ENCODE measurements at places on chromosomes 7 and 10.

DNA sequence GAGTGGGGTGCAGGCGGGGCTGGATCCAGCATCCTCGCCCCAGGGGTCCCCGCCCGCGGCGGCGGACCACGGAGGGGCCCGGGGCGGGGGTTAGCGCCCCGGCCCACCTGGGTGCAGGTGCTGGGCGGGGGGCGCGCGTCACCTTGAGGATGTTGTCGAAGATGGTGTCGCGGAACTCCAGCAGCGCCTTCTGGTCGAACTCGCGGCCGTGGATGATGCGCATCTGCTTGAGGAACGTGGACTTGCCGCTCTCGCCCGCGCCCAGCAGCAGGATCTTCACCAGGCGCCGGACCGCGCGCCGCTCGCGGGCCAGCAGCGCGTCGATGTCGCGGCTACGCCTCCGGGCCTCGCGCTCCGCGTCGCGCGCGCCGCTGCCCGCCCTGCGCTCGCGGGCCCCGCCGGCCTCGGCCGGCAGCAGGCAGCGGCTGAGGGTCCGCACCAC lies 376 bp downstream of the GNA12 start:
- no peak for DNase-seq

DNA sequence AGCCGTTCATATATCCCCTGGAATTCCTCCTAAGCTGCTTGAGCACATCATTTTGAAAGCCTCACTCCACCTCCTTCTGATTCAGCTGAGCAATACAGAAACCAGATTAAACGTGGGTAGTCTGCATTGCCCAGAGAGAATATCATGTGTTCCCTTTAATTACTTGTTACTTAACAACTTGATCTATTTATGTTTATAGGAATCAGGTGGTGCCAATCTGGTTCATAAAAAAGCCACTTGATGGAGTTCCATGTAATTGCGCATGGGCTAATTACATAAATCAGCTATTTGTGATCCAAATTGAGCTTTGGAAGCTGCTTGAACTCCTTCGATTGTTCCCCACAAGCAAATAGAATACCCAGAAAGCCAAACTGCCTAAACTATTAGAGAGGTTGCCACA lies 114.7 kb upstream of the ADCY1 start:
- DNase-seq, result no peak

GRCh38 chr7:39094731-39095130 lies 117.0 kb downstream of the POU6F2 start:
- no peak for DNase-seq

DNA sequence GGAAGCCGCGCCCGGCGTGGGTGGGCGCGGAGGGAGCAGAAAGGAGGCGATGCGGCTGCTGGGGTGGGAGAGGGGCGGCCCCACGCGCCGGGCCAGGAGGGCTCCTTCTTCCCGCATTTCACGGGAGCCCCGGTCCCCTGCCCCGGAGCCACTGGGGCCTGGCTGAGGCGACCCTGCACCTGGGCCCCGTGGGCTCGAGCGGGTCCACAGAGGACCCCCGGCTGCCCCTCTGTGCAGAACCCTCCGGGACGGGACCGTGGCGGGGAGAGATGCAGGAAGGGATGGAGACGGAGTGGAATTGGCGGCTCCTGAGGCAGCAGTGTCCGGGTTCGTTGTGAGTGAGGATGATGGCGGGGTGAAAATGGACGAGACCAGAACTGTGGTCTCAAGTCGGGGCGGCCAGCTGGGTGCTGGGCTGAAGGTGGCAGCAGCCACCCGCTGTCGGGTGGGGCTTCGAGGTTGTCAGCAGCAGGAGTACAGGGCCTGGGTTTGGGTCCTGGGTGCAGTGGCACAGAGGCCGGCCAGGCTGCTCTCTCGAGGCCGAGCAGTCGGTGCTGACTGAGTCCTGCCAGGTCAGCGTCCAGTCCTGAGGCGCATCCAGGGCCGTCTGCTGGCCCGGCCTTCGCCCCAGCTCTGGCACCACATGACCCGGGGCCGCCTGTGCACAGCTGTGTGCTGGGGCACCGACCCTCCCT lies 80.4 kb downstream of the VIPR2 start:
- no peak for DNase-seq

- no peak for DNase-seq
Observed at GRCh38 chr10:120768227-120768626, 82.9 kb upstream of the WDR11 start.

DNA sequence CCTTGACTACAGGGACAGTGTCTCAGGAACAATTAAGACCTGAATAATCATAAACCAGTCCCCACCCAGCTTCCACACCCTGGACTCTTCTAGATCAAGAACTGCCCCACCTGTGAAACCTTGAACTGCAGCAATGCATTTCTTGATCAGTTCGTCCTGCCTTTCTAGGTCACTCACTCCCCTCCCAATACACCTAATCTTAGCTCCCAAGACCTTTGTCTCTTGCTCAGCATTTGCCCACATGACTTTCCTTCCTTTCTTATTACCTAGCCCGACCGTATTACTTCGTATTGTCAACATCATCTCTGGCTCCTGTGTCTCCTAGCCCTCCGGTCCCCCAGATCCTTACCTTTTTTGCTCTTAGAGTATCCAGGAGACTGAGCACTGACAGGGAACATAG lies 5.5 kb upstream of the NAMPT start:
- DNase-seq, result no peak

GRCh38 chr10:62554632-62555199 lies 180.5 kb downstream of the ZNF365 start:
- DNase-seq, result peak; percentile 68

DNA sequence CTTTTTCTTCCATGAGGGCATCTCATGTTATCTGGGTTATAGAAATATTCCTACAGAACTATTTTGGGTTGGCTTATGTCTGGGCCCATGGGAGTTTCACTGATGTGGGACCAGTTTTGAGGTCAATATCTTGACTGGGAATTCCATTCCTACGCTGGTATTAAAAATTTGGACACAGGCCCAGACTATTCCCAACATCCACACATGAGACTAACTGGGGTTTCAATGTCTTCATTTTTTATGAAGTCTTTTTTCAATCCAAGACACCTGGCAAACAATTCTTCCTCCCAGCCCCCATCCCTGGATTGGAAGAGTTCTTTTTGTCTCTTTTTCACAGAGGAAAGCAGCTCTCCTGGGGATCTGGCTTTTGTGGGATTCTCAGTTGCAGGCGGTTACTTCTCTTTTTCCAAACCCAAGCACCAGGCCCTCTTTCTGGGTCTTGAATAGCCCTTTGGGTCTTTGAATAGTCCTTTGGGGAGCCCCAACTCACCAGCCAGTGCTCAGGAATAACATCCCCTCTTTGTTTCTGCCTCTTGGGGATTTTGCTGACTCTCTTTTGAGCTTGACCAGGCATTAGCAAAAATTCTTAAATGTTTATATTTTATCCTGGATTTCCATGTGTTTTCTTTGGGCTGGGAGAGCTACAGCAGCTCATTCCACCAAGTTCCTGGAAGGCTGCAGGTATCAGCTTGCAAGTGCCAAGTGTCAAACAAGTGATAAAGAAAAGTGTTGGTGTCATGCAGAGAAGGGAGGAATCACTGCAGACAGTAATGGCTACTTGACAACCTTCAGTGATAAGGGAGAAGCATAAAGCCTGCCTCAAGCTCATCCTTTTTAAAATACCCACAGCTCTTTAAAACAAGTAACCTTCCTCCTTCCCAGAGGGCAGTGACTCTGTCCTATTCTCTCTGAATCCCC lies 234.3 kb downstream of the ADAM12 start:
- DNase-seq, result no peak

- peak; percentile 74 for DNase-seq
Observed at GRCh38 chr7:100483722-100484672, at the start of gene NYAP1. Gene NYAP1 (plus strand): TSS chr7:100483927. CDS start chr7:100485312, 1,385 bp downstream.

DNA sequence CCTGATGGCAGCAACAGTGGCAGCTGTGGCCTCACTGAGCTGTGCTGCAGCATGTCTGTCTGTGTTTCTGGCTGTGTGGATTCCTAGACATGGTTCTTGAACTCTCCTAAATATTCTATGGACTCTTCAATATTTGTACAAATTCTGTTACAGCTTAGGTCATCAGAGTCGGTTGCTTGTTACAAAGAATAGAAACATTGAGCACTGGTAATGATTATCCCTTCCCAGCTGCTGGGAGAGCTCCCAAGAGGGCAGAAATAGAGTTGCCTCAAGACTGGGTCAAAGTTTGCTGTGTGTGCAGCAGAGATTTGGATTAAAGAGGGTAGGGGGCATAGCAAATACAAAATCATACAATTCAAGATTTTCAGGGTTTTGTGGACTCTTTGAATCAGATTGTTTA lies 337.1 kb upstream of the AKR1E2 start:
- DNase-seq, result no peak

DNA sequence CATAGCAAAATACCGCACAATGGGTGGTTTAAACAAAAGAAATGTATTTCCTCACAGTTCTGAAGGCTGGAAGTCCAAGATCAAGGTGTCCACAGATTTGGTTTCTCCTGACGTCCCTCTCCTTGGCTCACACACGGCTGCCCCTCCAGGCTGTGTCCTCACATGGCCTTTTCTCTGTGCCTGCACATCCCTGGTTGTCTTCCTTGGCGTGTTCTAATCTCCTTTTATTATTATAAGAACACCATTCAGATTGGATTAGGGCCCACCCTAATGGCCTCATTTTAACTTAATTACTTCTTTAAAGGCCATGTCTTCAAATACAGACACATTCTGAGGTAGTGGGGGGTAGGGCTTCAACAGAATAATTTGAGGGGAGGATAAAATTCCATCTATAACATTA lies 87.9 kb downstream of the FZD1 start:
- DNase-seq, result no peak

DNA sequence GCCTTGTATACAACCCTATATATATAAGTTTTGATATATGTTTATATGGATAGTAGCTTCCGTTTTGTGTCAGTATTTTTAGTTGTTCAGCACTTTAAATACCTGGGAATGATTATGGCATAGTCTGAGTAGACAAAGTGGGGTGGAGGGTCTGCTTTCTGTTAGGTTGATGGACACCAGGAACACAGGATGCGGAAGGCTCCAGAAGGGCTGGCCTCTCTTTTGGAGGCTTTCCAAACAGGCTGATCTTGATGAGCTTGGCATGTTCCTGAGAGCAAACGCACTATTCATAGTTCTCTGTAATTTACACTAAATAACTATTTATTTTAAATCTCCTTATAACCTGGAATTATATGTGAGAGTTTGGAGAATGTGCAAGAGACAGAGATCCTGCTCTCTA lies 12.7 kb downstream of the AKR1E2 start:
- no peak for DNase-seq

DNA sequence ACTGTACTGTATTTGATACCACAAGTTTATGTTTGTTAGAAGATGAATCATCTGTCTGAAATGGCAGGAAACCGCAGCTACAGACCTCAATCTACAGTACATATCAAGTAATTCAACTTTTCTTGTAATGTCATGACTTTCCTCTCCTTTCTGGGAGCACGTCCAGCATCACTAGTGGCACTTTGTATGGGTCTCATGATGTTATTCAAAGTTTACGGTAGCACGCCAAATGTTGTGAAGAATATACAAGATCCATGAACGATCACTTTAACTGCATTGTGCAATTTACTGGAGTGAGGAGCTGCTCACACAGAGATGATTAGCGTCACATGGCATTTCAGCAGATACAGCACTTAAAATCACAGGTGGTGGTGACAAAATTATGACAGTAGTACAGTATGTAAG lies 257.8 kb upstream of the GNAI1 start:
- peak; percentile 39 for DNase-seq

DNA sequence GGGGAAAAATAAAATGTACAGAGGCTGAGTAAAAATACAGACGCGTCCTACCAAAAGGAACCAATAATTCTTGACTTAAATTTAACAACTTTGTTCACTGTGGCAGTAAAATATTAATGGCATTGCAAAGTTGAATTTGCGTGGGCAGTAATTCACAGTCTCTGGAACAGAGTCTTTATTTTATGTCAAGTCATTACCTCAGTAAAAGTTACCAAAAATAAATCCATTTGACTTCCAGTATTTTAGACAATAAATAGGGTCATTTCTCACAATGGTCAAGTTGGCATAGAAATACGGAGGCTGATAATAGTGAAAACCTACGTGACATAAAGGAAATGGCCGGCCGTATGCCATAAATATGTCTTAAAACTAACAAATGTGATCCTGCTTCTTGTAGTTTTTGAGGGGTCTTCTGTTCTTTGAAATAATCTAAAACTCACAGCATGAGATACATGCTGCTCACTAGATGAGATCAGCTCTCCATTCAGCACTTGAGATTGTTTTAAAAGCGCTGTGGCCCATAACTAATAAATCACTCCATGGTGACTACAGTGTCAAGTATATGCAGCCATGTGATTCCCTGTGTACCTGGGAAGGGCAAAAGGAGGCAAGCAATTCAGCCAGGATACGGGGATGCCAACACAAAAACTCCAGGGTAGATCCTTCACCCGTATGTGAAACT lies 75.3 kb downstream of the DOCK4 start:
- DNase-seq, result no peak

GRCh38 chr7:106795084-106795876 lies 69.8 kb upstream of the PIK3CG start:
- DNase-seq, result no peak

GRCh38 chr10:93758508-93758885 lies 761 bp downstream of the LGI1 start:
- no peak for DNase-seq

DNA sequence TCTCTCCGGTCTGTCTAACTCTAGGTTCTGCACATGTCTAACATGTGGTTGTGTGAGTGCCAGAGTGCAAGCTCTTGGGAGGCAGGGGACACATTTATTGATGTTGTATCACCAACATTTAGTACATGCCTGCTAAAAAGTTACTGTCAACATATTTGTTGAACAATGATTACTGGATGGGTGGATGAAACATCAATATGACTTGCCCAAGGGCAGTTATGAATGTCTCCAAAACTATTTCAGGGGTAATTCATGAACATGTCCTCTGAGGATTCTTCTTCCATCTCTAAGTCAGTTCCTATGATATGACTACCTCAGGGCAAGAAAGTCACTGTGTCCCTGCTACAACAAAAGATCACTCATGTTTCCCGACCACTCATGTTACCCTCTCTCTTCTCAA lies 91.3 kb upstream of the STEAP1B start:
- no peak for DNase-seq

- DNase-seq, result no peak
Observed at GRCh38 chr7:158676906-158677305, 27.7 kb downstream of the NCAPG2 start.

DNA sequence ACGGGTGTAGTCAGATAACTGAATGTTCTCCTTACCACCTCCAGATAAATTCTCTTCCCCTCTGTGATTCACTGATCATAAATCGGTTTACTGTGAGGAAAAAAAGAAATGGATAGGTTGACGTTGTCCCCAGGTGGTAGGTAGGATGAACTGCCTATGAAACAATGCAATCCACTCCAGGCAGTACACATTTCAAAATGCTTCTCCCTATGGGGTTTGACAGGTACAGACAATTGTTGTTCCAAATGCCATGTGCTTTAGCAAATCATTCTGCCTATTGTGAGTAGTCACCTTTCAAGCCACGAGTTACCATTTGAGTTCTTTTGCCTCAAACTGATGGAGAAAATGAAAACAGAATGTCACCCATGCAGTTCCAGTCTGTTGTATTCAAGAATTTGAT lies 21.8 kb downstream of the VIM start:
- DNase-seq, result no peak

GRCh38 chr7:45456747-45457524 lies 117.2 kb upstream of the ADCY1 start:
- no peak for DNase-seq

GRCh38 chr7:108455998-108456677 lies at the start of gene NRCAM:
Gene NRCAM (minus strand): TSS chr7:108456436. CDS start chr7:108240064, 216,372 bp downstream.
- peak; percentile 61 for DNase-seq

- DNase-seq, result no peak
Observed at GRCh38 chr7:107267138-107267537, 98.3 kb downstream of the HBP1 start.

GRCh38 chr7:150992833-150993302 lies 2.1 kb downstream of the NOS3 start:
- peak; percentile 78 for DNase-seq
